ENCODE measurements at places on chromosomes 12 and 14.

DNA sequence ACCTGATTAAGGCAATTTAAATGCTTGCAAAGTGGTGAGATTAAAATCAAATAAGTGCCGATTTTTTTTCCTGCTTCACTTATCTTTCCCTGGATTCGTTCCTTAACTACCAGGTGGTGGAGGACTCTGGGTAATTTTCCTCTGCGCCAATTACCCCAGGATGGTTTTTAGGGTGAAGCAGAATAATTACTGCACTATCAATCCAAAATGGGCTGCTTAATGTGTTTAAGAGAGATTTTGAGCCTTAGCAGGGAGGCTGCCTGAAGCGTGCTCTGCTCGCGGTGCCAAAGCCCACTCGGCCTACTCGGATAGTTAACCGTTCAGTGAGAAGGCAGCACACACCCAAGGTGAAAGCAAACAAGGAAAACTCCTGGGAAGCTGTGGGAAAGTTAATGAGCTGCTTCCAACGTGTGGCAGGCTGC is 274.9 kb upstream of the LMO3 start:
- DNase-seq, result no peak

GRCh38 chr14:61532763-61533162 is 162.6 kb upstream of the HIF1A start:
- no peak for DNase-seq

DNA sequence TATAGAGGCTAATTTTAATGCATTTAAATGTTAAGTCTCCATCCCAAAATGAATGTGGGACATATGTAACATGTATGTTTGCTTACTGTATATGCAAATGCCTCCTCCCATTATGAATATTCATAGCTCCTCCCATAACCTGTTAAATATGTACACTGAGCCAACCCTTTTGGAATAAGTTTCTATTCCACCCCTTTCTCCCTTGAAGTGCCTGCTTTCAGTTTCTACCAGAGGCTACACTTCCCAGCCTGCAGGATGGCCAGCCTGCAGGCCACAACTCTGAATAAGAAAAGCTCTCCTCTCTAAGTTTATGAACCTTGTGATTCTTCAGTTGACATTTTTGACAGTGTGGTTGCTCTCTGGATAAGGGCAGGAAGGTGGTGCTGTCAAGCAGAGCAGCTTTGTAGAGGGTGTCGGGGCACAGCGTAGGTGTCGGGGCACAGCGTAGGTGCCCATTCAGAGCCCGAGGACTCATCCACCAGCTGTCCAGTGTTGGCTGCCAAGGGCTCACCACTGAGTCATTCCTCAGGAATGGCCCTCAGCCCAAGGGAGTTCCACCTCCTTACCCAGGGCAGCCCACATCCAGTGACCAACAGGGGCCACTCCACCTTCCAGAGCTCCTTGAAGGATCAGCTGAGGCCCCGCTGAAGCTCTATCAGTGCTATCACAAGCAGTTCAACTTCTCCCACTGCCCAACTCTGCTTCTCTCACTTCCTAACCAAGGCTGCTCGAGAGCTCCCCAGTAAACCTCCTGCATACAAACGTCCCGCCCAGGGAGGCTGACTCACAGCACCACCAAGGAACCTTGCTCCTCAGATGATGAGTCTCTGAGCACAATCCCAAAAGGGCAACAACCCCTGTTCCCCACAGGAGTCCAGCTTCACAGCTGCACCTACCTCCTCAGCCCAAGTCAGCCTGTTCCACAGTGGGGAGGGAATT is 31.4 kb downstream of the VWF start:
- DNase-seq, result peak; percentile 54

DNA sequence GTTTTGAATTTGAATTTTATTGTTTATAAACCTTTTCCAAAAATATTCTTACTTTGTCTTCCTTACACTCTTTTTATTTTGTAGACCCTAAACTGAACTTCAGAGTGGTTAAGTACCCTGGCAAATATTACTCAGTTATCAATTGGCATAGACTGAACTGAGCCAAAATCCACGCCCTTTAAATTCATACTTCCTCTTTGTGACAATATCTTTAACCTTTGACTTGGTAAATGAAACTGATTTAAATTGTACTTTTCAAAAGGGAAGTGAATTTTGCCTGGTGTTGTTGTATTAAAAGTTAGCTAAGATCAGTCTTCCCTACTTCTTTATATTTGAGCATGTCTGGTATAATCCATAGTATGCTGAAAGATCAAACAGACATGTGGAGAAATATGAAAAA is 184.3 kb upstream of the USP15 start:
- DNase-seq, result no peak

DNA sequence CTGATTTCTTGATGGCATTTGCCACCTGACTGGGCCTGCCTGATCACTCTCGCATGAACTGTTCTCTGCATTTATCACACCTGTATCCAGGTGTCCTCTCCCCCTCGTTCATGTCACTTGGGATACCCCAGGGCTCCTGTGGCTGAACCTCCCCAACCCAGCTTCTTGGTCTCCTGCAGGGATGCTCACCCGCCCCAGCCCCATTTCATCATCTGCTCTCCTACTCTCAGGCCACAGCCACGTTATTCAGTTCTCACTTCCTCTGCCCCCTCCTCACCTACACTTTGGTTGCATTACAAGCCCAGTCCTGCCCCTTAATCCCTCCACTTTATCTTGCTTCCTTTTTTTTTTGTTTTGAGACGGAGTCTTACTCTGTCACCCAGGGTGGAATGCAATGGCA is 35.5 kb downstream of the TMBIM6 start:
- DNase-seq, result no peak
